Kasumi-1 (cell line): ENCODE measurements at places on chromosomes 11 and 22.

GRCh38 chr11:42555190-42555589 lies 756.6 kb upstream of the API5 start:
- no peak for DNase-seq

DNA sequence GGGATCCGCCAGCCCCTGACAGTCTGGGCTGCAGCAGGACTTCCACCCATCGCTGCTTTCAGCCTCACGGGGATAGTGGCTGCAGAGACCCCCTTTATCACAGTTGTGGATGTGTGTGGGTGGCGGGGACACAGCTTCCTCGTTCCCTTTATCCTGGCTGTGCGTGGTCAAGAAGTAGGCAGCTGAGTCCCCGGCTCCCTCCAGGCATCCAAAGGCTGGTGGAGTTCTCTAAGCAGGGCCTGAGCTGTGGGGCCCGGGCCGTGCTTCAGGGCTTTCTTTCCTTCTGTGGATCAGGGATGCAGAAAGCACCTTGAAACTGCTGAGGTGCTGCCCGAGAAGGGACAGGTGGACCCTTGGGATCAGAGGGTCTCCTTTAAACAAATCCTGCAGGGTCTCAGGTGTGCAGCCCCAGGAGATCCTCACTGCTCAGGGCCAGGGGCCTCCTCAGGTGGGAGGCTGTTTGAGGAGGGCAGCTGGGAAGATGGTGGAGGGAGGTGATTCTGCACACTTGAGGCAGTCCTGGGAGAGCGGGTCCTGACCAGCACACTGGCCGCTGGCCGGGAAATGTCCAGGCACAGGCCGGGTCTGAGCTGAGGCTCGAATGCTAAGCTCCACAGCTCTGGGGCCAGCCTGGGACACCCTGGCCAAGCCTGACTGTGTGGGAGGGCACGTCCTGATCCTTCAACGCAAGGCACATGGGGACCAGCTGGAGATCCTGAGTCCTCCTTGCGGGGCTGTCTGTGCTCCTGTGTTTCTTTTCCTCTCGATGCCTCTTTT lies 1024.3 kb downstream of the BRD1 start:
- DNase-seq = no peak

DNA sequence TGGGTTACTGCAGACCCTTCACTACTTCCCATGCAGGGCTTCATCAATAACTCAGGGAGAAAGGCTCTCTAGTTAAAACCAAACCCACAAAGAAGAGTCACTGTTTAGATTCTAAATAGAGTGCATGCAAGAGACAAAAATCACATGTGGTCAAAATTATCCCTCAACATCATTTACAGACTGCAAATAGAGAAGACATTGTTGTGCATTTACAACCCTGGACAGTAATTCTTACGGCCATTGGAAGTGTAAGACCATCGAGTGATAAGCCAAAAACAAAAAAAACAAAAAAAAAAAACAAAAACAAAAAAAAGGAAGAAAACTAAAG lies 93.4 kb downstream of the RASSF10 start:
- no peak for DNase-seq

GRCh38 chr11:88475991-88476418 lies 138.5 kb upstream of the CTSC start:
- no peak for DNase-seq

- no peak for DNase-seq
These were observed 249.3 kb downstream of the KIRREL3 start for GRCh38 chr11:126751242-126751641.

- DNase-seq = no peak
These were observed 607 bp downstream of the MRPL11 start for GRCh38 chr11:66437979-66438503.

GRCh38 chr11:61999141-61999975 lies 31.9 kb upstream of the FTH1 start:
- peak; percentile 19 for DNase-seq

DNA sequence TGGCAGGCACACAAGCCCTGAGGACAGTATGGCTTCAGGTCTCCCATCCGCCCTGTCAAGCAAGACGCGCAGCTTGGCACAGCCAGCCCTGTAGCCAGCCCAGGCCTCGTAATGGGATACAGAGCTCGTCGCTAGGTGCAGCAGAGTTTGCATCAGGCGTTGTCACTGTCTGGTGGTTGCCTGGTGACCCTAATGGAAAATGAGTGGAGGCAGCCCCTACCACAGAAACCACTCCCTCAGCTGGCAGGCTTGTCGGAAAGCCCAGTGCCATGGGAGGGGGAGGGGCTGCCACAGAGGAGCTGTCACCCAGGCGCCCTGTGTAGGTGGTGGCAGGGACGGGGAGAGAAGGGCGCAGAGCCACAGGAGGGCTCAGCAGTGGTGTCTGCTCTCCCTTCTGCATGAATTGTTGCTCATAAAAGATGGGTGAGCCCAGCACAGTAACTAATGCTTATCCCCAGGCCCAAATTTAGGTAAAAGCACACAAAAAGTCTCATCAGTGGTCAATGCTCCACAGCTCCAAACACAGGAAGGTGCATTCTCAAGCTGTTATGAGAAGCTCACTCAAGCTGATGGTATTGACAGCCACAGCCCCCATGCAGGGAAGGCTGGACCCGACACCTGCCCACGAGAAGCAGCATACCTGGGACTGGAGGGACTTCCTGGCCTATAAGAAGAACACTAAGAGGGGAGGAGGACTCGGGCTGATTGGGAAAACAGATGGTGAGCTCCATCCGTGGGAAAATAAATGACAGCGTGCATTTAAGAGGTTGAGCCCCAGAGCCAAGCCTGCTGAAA lies 164.6 kb downstream of the ETS1 start:
- no peak for DNase-seq

GRCh38 chr11:69437001-69437875 lies 44.2 kb upstream of the LINC01488 start:
- DNase-seq = no peak

DNA sequence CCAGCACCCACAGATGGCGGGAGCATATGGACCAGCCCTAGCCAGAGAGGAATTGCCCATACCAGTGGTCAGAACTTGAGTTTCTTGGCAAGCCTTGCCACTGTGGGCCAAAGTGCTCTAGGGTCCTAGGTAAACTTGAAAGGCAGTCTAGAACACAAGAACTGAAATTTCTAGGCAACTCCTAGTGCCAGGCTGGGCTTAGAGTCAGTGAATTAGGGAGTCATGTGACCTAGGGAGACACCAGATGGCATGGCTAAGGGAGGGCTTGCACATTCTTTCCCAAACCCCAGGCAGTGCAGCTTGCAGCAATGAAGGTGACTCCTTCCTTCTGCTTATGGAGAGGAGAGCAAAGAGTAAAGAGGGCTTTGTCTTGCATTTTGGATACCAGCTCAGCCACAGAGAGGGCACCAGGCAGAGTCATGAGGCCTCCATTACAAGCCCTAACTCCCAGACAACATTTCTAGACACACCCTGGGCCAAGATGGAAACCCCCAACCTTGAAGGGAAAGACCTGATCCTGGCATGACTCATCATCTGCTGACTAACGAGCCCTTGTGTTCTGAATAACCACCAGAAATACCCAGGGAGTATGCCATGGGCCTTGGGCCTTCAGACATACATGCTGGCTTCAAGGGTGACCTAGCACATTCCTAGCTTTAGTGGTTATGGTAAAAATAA lies 19.2 kb upstream of the OR56A3 start:
- no peak for DNase-seq

- DNase-seq = no peak
These were observed 80.8 kb downstream of the SGSM3 start for GRCh38 chr22:40451210-40451609.

- no peak for DNase-seq
These were observed 157.0 kb downstream of the CACNA1I start for GRCh38 chr22:39727541-39727940.

GRCh38 chr22:38505541-38506117 lies 482 bp downstream of the DDX17 start:
- no peak for DNase-seq

- no peak for DNase-seq
These were observed 4.9 kb downstream of the LARGE2 start for GRCh38 chr11:45927332-45927683.

GRCh38 chr11:74468936-74469335 lies 1.6 kb upstream of the KCNE3 start:
- no peak for DNase-seq

DNA sequence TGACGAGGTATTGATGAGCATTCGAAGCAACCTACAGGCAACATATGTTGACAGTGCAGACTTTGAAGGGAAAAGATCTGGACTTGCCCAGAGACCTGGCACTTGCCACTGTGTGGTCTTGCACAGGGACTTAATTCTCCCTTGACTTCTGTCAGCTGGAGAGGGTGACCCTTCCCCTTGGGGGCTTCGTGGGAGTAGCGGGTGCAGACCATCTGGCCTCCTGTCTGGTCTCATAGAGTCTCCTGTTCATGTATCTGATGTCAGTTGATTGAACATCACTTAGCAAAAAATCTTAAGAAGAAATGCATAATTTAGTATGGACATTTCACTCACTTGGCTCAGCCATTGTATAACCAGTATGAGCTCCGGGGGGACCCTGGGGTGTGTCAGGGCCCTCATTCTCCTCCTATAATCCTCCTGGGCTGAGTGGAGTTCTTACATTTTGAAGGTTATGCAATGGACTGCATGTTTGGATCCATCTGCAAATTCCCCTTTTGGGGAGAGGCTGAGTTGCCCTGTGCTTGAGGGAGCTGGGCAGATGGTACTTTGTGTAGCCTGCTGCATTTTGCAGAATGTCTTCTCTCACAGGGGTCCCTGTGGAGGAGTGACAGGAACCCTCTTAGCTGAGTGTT lies 13.0 kb downstream of the BCR start:
- no peak for DNase-seq

GRCh38 chr11:37390576-37391083 lies 792.6 kb upstream of the RAG2 start:
- DNase-seq = no peak

DNA sequence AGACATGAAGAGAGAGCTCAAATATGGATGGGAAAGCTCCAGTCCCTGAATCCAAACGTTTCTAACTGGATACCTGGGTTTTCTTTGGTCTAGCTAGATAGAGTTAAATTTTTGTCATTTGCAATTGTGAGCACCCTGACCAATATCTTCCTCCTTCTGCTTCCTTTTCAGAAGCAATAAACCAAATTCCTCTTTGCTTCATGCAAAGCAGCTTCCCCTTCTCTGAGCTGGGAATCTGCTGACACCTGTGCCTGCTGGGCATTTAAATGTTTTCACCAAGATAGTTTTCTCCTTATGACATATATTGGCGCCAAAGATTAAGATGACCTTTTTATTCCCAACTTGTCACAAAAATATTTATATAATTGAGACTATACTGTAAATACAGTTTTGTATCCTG lies 27.9 kb upstream of the PAK1 start:
- DNase-seq = peak; percentile 66

- peak; percentile 89 for DNase-seq
These were observed at the start of the genes RPL27A and TRIM66 for GRCh38 chr11:8682303-8683114. Gene RPL27A (plus strand): TSS chr11:8682792. CDS start chr11:8682814, 22 bp downstream. Gene TRIM66 (minus strand): TSS chr11:8682665. CDS start chr11:8672274, 10,391 bp downstream.

DNA sequence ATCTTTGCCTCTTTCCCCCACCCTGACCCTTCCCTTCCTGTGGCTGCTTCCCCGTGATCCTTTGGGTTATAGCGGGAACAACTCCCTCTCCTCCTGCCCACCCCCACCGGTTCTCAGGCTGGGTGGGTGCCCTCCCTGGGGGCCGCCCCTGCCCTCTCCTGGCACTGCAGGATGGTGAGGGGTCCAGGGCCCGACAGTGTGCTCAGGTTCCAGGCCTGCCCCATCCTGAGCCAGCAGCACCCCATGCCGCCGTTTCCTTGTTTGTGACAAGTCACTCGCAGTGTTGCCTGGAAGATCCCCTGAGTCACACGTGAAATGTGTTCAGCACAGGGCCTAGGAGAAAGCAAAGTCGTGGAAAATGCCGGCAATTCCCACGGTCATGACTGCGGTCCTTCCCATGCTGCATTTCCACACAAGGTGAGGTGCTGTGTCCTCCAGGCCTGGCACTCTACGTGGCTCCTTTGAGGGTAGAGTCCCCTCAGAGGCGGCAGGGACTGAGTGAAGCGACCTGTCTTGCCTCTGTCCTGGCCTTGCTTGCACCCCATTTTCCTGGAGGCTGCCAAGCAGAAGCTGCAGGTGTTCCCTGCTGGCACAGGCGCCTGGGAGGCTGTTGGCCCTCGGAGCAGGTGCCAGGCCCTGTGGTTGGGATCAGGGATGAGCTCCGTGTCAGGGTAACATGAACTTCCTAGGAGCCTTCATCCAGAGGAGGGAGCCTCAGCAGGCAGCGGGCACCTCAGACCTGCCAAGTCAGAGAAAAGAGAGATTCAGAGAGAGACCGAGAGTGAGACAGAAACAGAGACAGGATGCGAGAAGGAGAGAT lies 80.5 kb upstream of the LINC01488 start:
- DNase-seq = no peak

- DNase-seq = no peak
These were observed 77.3 kb downstream of the SLC17A6 start for GRCh38 chr11:22415476-22415875.

GRCh38 chr11:127003260-127003981 lies 2.9 kb upstream of the KIRREL3 start:
- DNase-seq = no peak

DNA sequence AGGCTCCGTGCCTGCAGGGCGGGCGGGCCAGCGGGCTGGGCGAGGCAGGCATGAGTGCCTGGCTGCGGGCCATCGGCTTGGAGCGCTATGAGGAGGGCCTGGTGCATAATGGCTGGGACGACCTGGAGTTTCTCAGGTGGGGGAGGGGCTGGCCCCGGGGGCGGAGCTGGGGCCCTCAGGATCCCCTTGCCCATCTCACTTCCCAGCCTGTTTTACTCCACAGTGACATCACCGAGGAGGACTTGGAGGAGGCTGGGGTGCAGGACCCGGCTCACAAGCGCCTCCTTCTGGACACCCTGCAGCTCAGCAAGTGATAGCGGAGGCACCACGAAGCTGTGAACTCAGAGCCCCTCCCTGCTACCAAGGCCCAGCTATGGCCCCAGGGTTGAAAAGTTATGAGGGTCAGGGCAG lies 5.9 kb downstream of the PHOX2A start:
- peak; percentile 73 for DNase-seq

GRCh38 chr11:7514099-7514591 lies 346 bp downstream of the PPFIBP2 start:
- DNase-seq = no peak

- no peak for DNase-seq
These were observed 46.8 kb downstream of the ARHGAP32 start for GRCh38 chr11:129145276-129145675.

DNA sequence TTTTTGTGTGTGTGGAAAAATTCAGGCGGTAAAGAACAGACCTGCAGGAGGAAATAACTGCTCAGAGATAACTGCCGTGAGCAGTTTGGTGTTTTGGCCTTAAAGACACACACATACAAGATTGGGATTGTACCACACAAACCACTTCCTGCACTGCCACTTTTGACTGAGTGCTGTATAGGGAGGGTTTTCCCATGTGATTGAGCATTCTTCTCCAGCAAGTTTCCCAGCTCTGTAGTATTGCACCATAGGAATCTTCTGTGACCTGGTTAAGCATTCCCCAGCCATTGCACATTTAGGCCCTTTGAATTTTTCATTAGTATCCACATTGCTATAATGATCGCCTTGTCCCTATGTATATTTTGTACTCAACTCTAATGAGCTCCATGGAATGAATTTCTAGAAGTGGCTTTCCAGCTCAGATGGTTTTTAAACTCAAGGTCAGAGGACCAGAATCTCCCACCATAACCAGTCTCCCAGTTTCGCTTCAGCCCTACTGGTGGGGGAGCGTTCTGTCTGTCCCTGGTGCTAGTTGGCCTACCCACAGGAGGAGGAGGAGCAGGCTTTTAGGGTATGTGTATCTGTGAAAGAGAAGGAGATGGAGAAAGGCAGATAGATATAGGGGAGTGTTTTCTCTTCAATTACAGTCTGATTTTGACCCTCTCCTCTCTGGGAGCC lies 9.3 kb downstream of the CD82 start:
- peak; percentile 67 for DNase-seq
